ENCODE measurements at places on chromosomes 16 and 17.

DNA sequence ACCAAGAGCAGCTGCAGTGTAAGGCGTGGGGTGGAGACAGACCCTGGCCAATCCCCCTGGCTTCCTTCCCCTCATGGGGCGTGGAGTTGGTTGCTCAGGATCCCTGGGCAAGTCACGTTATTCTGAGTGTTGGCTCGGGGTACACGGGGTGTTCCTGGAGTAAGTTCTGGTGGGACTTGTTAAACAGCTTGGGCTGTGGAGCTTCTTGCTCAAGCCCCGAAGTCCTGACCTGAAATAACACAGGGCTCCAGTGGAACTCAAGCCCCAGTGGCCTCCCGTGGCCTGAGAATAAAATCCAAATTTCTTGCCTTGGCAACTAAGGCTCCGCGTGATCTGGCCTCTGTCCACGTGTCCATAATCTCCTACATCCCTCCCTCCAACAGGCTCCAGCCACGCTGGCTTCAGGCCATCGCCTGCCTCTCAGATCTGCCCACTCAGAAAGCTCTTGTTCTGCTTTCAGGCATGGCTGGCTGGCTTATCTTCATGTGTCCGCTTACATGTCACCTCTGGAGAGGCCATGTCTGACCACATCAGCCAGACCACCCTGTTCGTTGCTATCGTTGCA is 49.3 kb upstream of the BCO1 start:
- no peak for DNase-seq

- DNase-seq = no peak
These were observed 20.9 kb upstream of the IL17C start for GRCh38 chr16:88617268-88618031.

DNA sequence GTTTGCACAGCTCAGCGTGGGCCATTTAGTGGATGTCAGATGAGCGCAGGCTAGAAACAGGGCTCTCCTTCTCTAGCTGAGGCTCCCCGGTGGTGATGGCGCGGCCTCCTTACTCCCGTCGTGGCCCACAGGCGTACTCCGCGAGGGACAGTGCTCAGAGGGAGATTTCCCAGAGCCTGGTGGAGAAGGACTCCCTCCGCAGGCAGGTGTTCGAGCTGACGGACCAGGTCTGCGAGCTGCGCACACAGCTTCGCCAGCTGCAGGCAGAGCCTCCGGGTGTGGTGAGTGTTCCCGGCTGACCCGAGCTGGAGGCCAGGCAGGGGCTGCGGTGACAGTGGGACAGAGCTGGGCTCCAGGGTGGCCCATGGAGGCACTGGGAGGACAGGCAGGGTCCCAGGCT is 21.4 kb downstream of the CARD14 start:
- no peak for DNase-seq

GRCh38 chr16:30142672-30143346 is 19.8 kb upstream of the MAPK3 start:
- no peak for DNase-seq

GRCh38 chr16:48963901-48964615 is 317.6 kb downstream of the CBLN1 start:
- no peak for DNase-seq

- peak; percentile 54 for DNase-seq
These were observed 5.4 kb upstream of the NFATC3 start for GRCh38 chr16:68079626-68080344.

GRCh38 chr16:73432850-73433730 is 385.2 kb upstream of the ZFHX3 start:
- DNase-seq = no peak

DNA sequence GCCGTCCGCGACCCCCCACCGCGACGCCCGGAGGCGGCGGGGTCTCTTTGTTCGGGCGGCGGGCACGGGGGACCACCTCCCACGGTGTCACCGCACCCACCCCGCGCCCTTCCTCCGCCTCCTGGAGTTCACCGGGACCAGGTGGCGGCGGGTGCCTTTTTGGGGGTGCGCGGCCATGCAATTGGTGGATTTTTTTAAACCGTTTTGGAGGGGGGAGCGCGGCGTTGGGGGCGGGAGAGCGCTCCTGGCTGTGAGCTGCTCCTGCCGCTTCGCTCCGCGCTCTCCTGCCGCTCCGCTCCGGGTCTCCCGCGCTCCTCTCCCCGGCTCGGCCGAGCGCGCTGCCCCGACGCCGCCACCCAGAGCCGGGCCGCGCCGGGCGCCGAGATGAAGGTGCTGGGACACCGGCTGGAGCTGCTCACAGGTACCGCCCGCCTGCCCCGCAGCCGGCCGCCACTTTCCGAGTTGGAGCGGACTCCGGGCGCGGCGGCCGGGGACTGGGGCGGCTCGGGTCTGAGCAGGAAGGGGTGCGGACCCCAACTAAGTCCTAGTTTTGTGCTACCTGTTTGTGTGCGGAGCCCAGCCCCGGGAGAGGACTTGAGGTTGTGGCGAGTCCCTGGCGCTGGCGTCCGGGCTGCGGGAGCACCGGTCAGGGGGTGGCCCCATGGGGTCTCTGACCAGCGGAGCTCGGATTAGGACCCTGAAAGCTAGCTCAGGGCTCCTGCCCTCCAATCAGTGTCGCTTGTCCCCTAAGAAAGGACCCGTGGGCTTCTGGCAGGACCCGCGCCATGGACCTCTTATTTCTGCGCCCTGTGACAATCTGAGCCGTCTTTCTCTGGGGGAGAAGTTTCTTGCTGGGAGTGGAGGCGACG is 35.7 kb upstream of the NDRG4 start:
- no peak for DNase-seq

- DNase-seq = no peak
These were observed 28.6 kb downstream of the CLEC16A start for GRCh38 chr16:10972819-10973464.

DNA sequence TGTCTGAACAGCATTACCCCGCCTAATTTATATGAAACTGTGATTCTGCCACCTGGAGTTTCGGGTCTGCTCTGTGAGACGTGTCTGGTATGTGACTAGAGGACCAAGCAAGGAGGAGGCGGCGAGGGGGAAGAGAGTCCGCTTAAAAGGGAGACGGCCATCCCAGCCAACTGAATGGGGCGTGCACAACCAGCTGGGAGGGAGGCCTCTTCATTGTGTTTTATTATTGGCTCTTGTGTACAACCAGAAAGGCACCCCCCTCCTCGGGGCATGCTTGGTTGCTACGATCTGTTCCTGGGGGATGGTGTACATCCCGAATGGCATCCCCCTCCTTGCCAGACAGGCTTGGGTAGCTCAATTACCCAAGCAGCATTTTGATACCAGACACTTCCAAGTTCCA is 384.5 kb upstream of the SALL1 start:
- no peak for DNase-seq

DNA sequence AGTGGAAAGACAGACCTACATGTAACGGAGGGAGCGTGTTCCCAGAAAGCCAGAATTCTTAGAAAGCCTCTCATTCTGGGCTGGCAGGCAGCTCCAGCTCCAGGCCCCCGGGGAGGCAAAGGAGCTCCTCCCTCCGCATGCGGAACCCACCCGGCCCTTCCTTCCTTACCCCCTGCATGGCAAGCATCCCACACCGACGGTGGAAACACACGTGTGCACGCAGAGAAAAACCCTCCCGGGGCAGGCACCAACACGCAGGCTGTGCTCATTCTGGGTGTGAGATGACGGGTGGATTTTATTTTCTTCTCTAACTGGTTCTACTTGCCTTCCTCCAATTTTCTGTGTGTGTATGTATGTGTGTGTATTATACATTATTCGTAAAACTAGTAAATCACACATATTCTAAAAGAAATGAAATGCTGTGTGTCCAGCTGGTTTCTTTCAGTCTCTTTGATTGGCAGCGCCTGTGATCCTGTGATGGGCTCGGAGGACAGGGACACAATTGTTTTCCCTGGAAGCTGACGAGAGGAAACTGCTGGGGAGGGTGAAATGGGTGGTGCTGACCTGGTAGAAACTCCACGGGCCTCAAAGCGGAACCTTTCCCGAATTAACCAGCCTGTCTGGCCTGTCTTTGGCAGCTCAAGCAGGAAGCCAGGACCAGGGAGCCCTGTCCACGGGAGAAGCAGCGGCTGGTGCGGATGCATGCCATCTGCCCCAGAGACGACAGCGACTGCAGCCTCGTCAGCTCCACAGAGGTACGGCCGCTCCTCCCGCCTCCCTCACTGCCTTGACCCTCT is 22.2 kb downstream of the CARD14 start:
- no peak for DNase-seq

DNA sequence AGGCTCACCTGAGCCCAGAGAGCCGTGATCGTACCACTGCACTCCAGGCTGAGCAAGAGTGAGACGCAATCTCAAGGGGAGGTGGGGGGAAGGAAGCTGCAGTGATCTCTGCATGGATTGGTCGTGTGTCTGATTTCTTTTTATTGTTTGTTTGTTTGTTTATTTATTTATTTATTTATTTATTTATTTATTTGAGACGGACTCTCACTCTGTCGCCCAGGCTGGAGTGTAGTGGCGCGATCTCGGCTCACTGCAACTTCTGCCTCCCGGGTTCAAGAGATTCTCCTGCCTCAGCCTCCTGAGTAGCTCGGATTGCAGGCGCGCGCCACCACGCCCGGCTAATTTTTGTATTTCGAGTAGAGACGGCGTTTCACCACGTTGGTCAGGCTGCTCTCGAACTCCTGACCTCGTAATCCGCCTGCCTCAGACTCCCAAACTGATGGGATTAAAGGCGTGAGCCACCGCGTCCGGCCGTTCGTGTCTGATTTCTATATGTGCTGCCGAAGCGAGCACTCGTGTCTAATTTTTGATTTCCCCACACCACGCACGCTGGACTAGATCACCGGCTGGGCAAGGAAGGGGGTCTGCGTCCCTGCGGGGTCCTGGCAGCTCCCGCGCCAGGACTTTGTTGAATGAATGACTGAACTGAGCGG is 448 bp upstream of the TNFRSF12A start:
- DNase-seq = no peak
